Neural progenitor cell (in vitro differentiated cells): ENCODE measurements at places on chromosomes 13 and 19.

DNA sequence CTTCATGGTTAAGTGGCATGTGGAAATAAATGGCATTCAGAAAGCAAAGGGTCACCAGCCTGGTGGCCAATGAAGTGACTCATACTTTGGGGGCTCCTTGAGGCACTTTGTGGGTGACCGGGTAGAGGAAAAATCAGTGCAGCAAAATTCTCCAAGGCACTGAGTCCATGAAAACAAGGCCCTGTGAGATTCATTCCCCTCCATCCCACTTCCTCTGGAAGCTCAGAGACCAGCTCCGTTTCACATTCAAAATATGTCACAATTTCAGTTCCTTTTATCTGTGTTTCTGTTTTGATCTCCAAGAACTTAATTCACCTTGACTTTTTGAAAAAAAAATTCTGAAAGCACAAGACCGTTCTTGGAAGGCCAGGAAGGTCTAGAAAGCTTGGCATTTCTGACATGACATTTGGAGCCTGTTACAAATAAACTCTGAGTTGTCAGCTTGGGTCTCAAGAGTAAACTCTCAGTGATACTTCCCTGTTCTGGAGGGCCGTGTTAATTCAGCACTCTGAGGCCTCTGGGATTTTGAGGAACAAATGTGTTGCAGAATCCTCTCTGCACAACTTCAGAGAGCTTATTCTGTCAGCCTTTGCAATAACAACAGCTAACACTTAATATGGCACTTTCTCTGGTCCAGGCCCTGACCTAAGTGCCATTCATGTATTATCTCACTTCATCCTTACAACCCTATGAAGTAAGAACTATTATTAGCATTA, 6.8 kb downstream of the CYSLTR2 start:
- DNase-seq: no peak

DNA sequence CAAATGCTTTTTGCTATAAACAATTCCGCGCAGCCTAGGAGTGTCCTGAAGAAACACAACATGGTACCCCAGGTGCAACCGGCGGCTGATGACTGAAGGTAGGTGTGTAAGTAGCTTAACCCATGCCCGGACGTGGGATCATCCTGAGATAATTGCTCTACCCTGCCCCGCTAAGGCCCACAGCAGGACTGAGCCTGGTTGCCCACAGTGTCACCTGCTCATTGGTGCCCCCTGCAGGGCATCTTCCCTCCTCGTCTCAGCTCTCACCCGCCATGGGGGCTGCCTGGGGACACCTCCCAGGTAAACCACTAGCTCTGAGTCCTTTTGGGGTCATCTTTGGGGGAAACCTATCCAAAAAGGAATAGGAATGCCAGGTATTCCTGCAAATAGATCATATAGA, 22.3 kb downstream of the TMEM161A start:
- DNase-seq: peak; percentile 72

- DNase-seq: no peak
These were observed at the start of gene IFNL1 for GRCh38 chr19:39296055-39296645. IFNL1 (plus strand) TSS chr19:39296407; CDS start chr19:39296422, 15 bp downstream.

GRCh38 chr13:51585696-51586095, 1.4 kb downstream of the WDFY2 start:
- no peak for DNase-seq

- DNase-seq: peak; percentile 68
These were observed 21.1 kb downstream of the PROSER1 start for GRCh38 chr13:39016787-39017186.

DNA sequence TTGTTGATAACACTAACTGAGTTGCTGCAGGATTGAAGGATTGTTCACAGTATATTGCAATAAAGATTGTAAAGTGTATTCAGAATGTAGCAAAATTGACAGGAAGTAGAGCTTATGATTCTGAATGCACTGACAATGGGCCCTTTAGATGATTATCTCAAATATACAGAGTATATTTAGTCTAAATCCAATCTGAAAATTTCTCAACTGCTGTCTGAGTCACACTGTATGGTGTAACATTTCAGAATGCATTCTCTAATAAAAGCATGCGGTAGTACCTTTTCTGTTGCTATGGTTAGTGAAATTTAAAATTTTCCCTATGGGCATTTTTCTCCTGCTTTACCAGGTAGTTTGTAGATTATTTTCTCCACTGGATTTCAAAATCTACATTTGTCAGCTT, 365.2 kb downstream of the PCDH17 start:
- no peak for DNase-seq
